Thoracic aorta (tissue), 2 donors: ENCODE measurements at places on chromosomes 5 and 9.

DNA sequence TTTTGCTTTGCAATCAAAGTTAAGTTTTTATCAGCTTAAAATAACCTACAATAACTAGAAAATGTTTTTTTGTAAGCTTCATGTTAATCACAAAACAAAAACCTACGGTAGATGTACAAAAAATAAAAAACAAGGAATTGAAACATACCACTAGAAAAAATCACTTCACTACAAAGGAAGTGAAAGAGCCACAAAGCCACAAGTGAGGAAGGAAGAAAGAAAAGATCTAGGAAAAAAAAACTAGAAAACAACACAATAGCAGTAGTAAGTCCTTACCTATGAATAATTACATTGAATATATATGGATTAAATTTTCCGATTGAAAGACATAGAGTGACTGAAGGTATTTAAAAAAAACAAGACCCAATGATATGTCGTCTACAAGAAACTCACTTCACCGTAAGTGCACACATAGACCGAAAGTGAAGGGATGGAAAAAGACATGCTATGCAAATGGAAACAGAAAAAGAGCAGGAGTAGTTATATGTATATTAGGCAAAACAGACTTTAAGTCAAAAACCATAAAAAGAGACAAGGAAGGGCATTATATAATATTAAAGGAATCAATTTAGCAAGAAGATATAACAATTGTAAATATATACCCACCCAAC, 13.4 kb upstream of the ZDHHC21 start:
- no peak for DNase-seq
- no peaks in the 10 kb centered on the region for H3K27me3 ChIP-seq
- H3K36me3 ChIP-seq: no peaks in the 10 kb centered on the region

DNA sequence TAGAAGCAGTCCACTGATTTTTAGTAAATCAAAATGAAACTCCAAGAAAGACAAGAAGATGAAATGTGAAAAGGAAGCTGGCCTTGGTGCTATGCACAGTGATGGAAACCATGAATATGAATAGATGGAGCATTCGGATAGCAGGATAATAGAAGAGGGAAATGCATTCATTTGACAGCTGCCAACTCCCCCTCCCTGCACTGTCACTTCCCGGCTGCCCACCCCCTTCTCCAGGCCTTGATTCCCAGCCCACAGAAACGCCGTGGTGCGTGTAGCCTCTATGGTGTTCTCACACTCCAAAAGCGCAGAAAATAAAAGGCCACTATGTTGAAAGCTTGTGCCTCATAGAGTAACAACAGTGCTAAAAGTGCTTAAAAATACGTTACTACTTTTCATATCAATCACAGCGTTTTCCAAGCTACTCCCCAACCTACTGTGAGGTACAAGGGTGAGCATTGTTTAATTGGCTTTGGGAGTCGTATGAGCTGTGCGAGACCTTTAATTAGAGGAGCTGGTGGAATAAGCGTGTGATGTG, 26.1 kb upstream of the IFNK start:
- no peaks in the 10 kb centered on the region for H3K4me1 ChIP-seq
- H3K27ac ChIP-seq: no peak overlapping the region
- DNase-seq: no peak
- no peaks in the 10 kb centered on the region for H3K36me3 ChIP-seq
- no peaks in the 10 kb centered on the region for H3K27me3 ChIP-seq
- H3K4me3 ChIP-seq: no peak overlapping the region

DNA sequence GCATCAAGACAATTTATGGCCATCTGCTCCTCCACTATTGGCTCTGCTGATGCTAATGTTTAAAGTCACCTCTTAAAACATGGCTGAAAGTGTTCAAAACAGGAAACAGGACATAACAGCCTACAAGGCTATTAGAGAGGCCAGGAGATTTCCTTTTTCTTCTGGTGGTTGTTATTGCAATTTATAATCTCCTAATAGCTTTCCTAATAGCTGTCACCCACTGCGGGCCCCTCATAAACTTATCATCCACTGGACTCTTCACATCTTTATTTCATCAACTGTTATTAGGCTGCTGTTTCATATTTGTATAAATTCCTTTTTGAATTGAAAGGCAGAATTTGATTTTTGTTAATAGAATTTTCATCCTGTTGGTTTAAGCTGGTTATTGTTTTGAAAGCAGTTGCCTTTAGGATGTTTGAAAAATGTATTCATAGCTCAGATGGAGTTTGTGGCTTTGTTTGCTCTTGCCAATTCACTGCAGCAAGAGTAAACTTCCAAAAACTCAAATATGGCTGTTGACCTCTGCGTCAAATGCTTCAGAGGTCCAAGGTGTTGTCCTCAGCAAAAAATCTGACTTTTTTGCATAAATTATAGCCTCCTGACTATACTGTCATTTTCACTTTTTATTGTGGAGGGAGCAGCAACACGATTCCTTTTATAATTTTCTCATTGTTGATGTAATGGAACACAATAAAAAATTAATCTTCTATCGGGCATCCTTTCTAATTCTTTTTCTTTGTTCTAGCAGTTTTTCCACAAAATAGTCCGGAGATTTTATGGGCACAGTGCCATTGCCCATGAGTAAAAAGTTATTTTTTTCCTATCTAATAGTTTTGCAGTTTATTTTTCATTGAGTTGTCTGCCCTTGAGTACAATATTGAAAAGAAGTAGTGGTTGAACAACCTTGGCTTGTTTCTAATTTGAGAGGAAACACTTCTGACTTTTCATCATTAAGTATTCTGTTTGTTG, 69.3 kb downstream of the MAT2B start:
- no peak overlapping the region for H3K4me3 ChIP-seq
- no peak for DNase-seq
- no peaks in the 10 kb centered on the region for H3K27me3 ChIP-seq
- no peaks in the 10 kb centered on the region for H3K4me1 ChIP-seq

DNA sequence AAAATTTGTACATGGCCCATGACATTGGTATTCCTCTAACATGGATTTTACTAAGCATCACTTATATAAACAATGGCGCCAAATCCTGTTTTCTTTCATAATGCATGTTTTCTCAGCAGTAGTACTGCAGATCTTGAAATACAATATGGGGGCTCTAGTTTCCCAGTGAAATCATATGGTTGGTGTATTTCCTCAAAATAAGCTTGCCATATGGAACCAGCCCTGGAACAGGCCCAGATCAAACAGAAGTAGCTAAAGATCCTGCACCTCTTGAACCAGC, 163.9 kb downstream of the ZNF608 start:
- no peak overlapping the region for H3K27ac ChIP-seq
- H3K4me3 ChIP-seq: no peak overlapping the region
- H3K27me3 ChIP-seq: no peaks in the 10 kb centered on the region

- no peak overlapping the region for H3K4me3 ChIP-seq
- H3K36me3 ChIP-seq: no peaks in the 10 kb centered on the region
- no peaks in the 10 kb centered on the region for H3K27me3 ChIP-seq
Observed at GRCh38 chr5:116938488-116938887, 363.9 kb upstream of the SEMA6A start.

- H3K36me3 ChIP-seq: no peaks in the 10 kb centered on the region
- no peaks in the 10 kb centered on the region for H3K4me1 ChIP-seq
- DNase-seq: no peak
- H3K4me3 ChIP-seq: no peak overlapping the region
- no peaks in the 10 kb centered on the region for H3K27me3 ChIP-seq
Observed at GRCh38 chr9:108663422-108663821, 192.4 kb downstream of the ACTL7B start.

- no peak overlapping the region for H3K4me3 ChIP-seq
- no peaks in the 10 kb centered on the region for H3K27me3 ChIP-seq
- no peaks in the 10 kb centered on the region for H3K4me1 ChIP-seq
- peaks cover under 1% of the 10 kb centered on the region for H3K36me3 ChIP-seq
Observed at GRCh38 chr9:100056561-100056960, 42.2 kb downstream of the ERP44 start.

- no peaks in the 10 kb centered on the region for H3K36me3 ChIP-seq
- no peak overlapping the region for H3K27ac ChIP-seq
- no peak overlapping the region for H3K4me3 ChIP-seq
- H3K27me3 ChIP-seq: no peaks in the 10 kb centered on the region
Observed at GRCh38 chr5:93723681-93724080, 17.7 kb downstream of the POU5F2 start.

DNA sequence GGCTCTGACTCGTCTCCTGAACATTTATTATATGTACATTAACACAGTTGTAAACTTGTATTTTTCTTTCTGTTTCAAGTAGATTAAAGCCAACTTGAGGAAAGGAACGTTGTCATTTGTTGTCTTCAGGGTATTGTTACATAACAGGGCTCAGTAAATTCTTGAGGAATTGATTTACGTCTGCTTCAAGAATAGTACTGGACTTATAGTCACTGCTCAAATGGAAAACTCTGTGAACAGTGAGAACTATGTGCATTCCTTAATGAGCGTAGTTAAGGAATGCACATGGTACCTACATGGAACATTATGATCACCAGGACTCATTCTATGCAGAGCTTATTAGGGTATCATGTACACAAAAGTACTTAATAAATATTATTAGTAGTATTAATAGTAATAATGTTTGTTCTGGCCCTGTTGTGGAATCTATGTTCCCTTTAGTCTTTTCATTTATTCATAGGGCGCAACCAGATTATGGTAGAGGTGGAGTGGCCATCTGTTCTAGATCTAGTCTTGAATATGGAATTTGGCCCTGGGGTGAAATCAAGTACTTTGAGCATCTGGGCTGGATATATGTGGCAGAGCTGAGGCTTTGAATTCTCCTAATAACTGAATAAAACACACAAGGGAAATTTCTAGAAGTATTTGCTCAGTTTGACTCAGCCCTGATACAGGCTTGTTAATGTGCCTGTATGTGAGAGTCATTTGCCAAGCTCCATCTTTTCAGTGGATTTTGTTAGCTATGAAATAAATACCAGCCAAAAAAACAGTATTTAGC, 108.6 kb upstream of the SH3GL2 start:
- no peak overlapping the region for H3K27ac ChIP-seq
- H3K4me3 ChIP-seq: no peak overlapping the region
- DNase-seq: no peak
- H3K27me3 ChIP-seq: no peaks in the 10 kb centered on the region

GRCh38 chr9:110217656-110218099, 9.7 kb upstream of the C9orf152 start:
- H3K4me3 ChIP-seq: peak overlapping the region; percentile 35
- H3K36me3 ChIP-seq: no peaks in the 10 kb centered on the region
- no peaks in the 10 kb centered on the region for H3K4me1 ChIP-seq
- H3K27me3 ChIP-seq: no peaks in the 10 kb centered on the region

DNA sequence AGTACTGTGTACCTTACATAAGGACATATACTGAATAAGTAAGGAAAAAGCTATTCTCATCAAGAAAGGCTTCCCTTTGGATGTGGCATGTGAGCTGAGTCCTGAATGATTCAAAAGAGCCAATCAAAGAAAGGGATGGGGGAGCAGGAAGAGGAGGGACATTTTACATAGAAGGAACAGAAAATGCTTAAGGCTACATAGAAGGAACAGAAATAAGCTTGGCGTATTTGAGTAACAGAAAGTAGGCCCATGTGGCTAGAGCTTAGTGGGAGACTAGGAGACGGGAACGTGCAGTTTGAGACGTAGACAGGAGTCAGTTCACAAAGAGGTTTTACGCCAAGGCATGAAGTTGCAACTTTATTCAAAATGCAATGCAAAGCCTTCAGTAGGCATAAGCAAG, 126.3 kb downstream of the CEMIP2 start:
- no peaks in the 10 kb centered on the region for H3K27me3 ChIP-seq
- peaks cover 2% of the 10 kb centered on the region for H3K4me1 ChIP-seq
- H3K36me3 ChIP-seq: no peaks in the 10 kb centered on the region
- no peak overlapping the region for H3K4me3 ChIP-seq
- H3K27ac ChIP-seq: no peak overlapping the region

- no peak overlapping the region for H3K27ac ChIP-seq
- no peaks in the 10 kb centered on the region for H3K36me3 ChIP-seq
- no peaks in the 10 kb centered on the region for H3K27me3 ChIP-seq
- DNase-seq: no peak
- H3K4me1 ChIP-seq: no peaks in the 10 kb centered on the region
Observed at GRCh38 chr5:43137326-43137725, 16.6 kb downstream of the ZNF131 start.

- no peak for DNase-seq
- no peaks in the 10 kb centered on the region for H3K4me1 ChIP-seq
- H3K36me3 ChIP-seq: no peaks in the 10 kb centered on the region
- H3K4me3 ChIP-seq: no peak overlapping the region
- H3K27me3 ChIP-seq: no peaks in the 10 kb centered on the region
Observed at GRCh38 chr9:72327631-72328030, 37.4 kb downstream of the ZFAND5 start.

DNA sequence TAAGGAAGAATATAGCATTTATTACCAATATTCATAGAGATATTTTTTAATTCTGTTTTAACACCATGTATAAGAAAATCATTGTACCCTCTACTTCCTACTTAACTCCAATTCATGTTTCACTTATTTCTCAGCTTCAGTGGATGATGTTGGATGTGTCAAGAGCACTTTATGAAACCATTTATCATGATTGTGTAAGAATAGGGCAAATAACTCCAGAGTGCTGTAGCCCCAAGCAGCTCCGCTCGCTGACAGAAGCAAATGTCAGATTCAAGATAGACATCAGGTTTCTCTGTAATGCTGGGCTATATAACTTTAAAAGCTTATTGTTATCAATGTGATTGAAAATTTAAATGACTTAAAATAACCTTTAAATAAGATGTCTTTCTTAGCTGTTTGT, 50.4 kb downstream of the MAST4 start:
- no peak overlapping the region for H3K27ac ChIP-seq
- DNase-seq: no peak
- no peaks in the 10 kb centered on the region for H3K27me3 ChIP-seq
- no peaks in the 10 kb centered on the region for H3K36me3 ChIP-seq

DNA sequence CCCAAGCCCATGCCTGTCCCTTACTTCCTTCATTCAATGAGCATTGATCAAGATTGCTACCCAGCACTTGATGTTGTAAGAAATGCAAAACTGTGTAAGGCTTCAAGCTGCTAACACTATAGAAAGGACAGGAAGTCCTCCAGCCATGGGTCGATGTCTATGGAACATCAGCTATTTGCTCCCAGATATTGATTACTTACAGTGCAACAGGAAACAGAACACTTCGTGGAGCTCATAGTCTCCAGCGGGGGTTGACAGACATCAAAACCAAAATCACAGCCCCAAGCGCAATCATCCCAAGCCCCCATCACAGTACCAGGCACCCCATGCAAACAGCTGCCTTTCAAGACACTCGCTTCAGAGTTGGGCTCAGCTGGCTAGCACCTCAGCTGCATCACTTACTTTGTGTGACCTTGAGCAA, 26.8 kb upstream of the DUSP1 start:
- H3K36me3 ChIP-seq: no peaks in the 10 kb centered on the region
- DNase-seq: no peak
- no peaks in the 10 kb centered on the region for H3K27me3 ChIP-seq
- peak overlapping the region; percentile 92 for H3K27ac ChIP-seq

DNA sequence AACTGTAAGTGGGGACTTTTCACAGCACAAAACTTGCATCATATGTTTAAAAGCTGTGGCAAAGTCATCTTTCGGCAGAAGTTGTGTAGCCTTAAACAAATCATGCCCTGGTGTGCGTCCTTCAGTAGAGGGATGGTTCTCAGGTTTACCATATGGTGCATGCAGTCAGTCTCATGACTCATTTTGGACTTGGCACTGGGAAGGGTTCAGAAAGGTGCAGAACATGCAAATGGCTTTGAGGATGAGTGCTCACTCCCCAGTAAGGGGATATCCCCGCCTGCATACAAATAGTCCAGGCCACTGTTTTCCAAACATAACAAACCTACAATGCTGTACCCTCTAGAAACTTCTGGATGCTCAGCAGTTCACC, 260.3 kb downstream of the NDUFS4 start:
- no peaks in the 10 kb centered on the region for H3K36me3 ChIP-seq
- H3K4me3 ChIP-seq: no peak overlapping the region
- no peak overlapping the region for H3K27ac ChIP-seq
- no peaks in the 10 kb centered on the region for H3K27me3 ChIP-seq

GRCh38 chr9:123548741-123549545, 192.9 kb downstream of the CRB2 start:
- no peak overlapping the region for H3K4me3 ChIP-seq
- no peaks in the 10 kb centered on the region for H3K4me1 ChIP-seq
- H3K27me3 ChIP-seq: no peaks in the 10 kb centered on the region
